ENCODE measurements at places on chromosomes 6 and 20.

GRCh38 chr6:123898665-123899064 is 95.0 kb downstream of the NKAIN2 start:
- no peak for DNase-seq

- DNase-seq = peak; percentile 0
Measured at GRCh38 chr6:1770968-1771723, 161.4 kb downstream of the FOXC1 start.

DNA sequence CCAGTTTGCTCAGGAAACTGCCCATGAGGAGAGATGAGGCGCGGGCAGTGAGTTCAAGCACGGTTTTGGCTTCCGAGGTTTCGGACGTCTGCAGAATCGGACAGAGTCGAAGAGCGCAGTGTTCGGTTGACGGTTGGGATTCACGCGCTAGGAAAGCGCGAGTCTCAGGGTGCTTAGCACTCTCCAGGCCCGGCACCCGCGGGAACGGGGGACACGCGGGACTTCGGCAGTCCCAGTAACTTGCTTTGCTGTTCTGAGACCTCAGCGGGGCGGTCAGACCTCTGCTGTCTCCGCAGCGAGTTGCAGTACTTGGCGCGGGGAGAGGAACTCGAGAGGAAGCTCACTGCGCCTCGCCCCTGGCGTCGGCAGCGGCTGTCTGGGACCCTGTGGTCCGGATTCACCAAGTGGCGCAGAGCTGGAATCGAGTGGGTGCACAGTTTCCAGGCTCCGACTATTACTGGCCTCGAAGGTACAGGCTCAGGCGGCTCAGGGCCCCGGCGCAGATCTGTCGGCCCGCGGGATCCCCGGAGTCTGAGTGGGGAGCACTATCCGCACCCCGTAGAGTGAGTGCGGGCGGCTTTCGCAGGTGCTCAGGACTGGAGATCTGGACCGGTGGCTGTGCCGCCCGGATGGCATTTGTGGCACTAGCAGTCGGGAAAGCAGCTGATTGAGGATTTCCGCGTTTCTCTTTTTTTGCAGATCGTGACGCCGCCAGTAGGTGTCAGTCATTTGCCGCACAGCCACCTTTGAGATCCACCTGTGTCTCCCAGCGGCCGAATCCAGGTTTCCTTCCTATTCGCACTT is at the start of gene POM121L2:
POM121L2 (minus strand) TSS at position 128 of the 804 bp plus-strand sequence; CDS start at position 25, 103 bp downstream.
- DNase-seq = peak; percentile 66

GRCh38 chr6:138869398-138869797 is 73.5 kb downstream of the ECT2L start:
- DNase-seq = no peak

DNA sequence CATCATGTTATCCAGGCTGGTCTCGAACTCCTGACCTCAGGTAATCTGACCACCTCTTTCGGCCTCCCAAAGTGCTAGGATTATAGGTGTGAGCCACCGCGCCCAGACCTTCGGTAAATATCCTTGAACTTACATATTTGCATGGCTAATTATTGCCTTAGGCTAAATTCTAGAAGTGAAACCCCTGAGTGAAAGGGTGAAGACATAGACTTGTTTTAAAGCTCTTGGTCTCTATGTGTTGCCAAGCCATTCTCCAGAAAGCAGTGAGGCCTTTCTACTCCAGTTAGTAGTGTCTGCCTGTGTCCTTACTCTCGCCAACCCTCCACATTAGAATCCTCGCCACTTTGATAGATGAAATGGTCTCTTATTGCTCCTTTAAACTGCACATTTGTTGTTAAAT is 2.6 kb upstream of the NOTCH4 start:
- no peak for DNase-seq

DNA sequence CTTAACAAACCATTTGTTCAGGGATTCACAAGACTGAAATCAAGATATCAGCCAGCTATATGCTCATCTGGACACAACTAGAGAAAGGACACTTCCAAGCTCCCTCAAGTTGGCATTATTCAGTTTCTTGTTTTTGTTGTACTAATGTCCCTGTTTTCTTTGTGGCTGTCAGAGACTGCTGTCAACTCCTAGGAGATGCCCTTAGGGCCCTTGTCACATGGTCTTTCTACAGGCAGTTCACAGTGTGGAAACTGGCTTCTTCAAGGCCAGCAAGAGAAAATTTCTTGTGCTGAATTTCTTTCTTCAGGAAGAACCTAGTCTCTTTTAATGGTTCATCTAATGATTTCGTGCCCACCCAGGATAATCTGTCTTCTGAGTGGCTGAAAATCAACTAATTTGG is 677.2 kb upstream of the MAN1A1 start:
- no peak for DNase-seq

DNA sequence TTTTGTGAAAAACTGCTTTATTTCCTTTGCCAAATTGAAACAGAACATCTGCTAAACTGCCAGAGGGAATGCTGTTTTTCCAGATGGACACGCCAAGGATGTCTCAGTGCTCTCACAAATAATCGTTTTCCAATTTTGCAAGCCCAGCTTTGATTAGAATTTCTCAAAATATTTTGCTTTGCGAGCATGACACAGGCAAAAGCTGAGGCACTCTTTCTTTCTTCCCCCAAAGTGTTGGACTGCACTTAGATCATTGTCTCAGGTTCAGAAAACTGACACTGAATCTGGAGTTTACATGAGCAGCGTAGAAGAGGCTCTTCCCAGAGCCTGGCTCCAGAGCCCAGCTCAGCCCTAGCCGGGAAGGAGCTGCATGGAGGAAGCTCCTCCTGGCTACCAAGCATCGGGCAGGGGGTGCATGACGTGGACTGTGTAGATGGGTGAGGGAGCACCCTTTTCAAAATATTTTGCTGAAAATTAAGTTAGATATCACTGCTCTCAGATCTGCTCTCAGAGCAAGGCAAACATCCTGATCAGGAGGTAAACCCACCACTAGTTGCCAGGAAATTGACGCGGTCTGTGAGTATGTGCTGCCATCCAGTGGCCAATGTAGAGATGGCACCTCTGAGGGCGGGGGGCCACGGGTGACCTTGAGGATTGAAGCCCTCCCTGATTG is 107.5 kb downstream of the SLC22A3 start:
- peak; percentile 78 for DNase-seq

DNA sequence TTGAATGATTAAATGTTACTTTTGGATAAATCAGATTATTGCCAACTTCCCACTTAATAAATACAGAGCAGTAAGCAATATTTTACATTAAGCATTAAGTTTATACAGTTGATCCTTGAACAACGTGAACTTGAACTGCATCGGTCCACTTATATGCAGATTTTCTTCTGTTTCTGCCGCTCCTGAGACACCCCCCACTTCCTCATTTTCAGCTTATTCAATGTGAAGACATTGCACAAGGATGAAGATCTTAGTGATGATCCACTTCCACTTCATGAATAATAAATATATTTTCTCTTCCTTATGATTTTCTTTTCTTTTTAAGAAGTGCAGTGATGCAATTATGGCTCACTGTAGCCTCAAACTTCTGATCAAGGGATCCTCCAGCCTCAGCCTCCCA is 167.2 kb downstream of the LINC00237 start:
- DNase-seq = no peak

DNA sequence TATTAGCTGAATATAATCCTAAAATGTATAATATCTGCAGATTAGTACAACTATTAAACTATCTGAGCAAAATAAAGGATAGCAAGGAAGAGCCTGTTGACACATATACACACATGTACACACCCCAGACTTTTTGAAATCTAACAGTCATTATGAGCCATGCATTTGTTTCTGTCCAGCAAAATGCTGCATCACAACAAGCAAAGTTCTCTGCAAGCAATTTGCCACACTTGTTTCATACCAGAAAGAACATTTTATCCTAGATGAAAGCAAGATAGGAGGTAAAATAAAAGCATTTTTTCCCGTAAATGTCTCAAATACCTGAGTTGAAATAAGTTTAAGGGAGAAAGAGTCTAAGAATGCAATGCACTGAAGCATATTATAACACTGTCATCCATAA is 145.2 kb downstream of the COL21A1 start:
- DNase-seq = no peak

DNA sequence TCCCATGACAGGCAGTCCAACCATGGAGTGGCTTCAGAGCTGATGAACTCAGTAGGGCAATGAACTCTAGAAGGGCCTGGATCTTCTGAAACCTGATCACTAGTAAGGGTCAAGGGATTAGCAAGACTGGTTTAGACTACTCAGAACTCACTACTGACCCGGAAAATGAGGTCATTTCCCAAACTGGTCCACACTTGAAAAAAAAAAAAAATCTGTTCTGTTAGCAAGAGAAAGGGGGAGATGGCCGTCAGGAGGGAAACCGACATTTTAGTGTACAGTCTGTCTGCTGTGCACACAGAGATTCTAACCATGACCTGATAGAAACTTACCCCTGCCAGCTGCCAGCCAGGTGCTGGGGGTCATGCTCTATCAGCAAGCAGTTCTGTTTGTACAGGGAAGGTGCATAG is 262.4 kb upstream of the AGPAT4 start:
- no peak for DNase-seq

DNA sequence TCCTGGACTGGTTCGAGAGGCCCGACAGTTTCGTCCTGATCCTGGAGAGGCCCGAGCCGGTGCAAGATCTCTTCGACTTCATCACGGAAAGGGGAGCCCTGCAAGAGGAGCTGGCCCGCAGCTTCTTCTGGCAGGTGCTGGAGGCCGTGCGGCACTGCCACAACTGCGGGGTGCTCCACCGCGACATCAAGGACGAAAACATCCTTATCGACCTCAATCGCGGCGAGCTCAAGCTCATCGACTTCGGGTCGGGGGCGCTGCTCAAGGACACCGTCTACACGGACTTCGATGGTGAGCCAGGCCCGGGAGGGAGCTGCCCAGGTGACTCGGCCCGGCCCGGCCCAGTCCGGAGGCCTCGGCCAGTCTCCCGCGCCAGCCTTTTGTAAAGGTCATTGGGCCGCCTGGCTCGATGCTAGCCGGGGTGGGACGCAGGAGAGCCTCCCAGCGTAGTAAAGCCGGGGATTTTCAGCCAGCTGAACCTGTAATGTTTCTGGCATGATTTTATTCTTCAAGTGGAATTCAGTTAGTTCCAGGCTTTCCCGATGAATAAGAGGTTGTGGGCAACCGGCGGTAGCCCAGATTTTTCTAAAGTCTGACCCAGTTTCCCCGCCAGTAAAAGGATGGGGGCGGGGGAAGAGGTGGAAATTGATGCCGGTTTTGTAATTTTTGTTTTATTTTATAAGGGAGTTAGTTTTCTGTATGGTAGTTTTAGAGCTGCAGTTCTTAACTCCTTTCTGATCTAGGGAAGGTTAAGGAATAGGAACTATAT is 1.4 kb downstream of the PIM1 start:
- peak; percentile 72 for DNase-seq

GRCh38 chr6:149593408-149593807 is 27.2 kb downstream of the GINM1 start:
- DNase-seq = peak; percentile 11

DNA sequence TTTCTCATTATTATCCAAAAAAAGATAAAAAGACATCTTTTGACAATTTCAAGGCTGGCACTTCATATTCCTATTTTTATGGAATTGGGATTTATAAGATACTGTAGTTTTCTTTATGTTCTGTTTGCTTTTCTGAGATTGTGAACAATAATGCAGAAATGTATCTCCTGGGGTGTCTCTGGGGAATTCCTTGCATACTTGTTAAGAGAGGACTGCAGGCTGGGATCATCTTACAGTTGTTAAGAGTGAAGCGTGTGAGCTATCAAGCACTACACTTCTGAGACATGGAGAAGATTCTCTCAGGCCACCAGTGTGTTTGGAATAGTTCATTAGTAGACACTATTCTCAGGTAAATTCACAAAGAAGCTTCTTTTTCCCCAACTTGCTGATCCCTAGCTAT is 963.3 kb upstream of the GJE1 start:
- no peak for DNase-seq

GRCh38 chr20:45347936-45348778 is at the start of gene SDC4:
Gene SDC4 (minus strand): TSS chr20:45348424. CDS start chr20:45348384, 40 bp downstream.
- peak; percentile 67 for DNase-seq

DNA sequence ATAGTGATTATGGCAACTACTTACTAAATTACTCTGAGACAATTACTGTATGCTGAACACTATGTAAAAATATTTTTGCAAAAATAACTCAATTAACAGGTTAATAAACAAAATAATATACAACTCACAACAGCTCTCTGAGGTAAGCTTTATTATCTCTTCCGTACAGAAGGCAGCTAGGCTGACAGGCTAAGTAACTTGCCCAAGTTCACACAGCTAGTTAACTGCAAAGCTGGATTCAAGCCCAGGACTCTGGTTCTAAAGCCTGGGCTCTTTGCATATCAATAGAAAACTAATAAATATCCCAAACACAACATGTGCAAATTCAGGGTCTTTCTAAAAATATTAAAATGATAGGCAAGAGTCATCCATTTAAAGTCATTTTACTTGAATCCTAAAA is 169.5 kb upstream of the BEND3 start:
- DNase-seq = no peak

DNA sequence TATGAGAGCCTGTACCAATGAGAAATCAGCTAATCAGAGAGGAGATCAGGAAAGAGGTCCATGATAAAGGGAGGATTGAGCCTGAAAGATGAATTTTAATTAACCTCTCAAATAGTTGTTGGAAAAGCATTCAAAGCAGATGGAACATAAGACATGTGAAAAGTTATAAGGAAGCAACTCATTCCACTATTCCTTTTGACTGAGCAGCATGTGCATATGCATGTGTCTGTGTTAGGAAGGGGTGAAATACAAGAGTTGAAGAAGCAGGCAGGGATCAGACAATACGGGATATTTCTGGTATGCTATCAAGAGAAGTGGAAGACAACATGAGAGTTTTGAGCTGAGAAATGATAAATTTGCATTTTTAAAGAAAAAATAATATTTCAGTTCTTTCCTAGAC is 624.8 kb upstream of the PTCHD4 start:
- DNase-seq = no peak

DNA sequence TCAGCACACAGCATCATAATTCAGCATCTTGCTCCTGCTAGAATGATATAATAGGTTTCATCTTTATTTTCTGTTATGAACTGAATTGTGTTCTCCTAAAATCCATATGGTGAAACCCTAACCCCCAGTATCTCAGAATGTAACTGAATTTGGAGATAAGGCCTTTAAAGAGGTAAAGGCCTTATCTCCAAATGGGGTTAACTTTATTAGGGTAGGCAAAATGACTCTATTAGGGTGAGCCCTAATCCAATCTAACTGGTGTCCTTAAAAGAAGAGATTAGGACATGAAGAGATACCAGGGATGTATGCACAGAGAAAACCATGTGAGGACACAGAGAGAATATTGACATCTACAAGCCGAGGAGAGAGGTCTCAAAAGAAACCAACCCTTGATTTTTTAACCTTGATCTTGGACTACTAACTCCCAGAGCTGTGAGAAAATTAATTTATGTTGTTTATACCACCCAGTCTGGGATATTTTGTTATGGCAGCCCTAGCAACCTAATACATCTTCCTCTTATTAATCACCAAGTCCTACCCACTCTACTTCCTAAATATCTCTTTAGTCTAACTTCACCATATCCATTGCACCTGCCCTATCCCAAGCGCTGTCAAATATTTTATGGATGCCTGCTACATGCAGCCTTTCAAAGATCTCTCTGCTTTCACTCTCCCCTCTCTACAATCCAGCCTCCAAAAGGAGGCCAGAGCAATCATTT is 8.5 kb upstream of the MRS2 start:
- no peak for DNase-seq

GRCh38 chr20:23151885-23152284 is 65.8 kb upstream of the CD93 start:
- DNase-seq = no peak
